ENCODE measurements at places on chromosomes 13 and 19. TPM values are rescaled to one million over a fixed set of nuclear protein-coding genes. Genes with fewer than 3 reads are reported as not detected.
A peak's percentile ranks its signal among the peaks of the same experiment; 100 is the strongest.

DNA sequence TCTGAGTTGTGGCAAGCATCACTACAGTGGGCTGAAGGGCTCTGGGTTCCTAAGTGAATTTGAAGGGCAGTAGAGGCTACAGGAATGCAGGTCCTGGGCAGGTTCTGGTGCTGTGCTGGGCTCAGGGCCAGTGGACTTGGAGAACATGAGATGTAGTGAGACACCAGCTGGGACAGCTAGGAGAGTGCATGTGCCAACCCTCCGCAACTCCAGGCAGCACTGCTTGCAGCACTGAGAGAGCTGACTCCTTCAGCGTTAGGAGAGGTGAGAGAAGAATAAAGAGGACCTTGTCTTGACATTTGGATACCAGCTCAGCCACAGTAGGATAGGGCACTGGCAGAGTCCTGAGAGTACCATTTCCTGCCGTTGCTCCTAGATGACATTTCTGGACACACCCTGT, 739.9 kb upstream of the PRR20A start:
- DNase-seq: no peak

- DNase-seq: no peak
Measured at GRCh38 chr13:89900104-89900765, 1447.3 kb upstream of the MIR17HG start.

GRCh38 chr13:48775804-48776203, 122.1 kb downstream of the CYSLTR2 start:
- peak; percentile 97 for DNase-seq

DNA sequence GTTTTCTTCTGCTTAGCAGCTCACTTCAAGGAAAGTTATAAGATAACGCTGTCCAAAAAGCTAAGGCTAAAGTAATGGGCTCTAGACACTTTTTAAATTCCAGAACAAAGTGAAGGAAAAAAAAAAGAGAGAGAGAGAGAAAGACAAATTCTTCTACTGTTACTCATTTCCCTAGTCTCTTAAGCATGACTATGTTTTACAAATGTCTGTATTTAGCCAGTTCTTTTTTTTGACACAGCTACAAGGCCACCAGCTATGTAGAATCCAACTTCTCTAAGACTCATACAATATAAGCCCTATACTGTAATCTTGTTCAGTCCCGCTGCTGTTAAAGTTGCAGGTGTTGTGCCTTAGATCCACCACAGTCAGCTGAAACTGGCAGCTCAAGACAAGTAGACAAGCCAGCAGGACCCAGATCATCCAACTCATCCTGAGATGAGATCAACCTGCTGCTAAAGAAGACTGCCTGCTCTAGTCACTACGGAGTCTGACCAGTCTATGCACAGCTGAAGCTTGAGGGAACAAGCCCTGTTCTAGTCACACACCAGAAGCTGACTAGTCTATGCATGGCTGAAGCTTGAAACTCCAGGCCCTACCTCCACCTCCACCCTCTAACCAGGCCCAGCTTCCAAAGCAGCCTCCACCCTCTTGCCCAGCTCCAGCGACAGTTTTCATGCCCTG, 10.3 kb upstream of the ZNF83 start:
- DNase-seq: peak; percentile 21

Gene PSPN
- 2.9 TPM for total RNA-seq
